ENCODE measurements at places on chromosomes 7 and 10. TPM values are rescaled to one million over a fixed set of nuclear protein-coding genes. Genes with fewer than 3 reads are reported as not detected.
A peak's percentile ranks its signal among the peaks of the same experiment; 100 is the strongest.

- peak; percentile 24 for DNase-seq
Measured at GRCh38 chr7:102810916-102811315, 62.1 kb downstream of the FAM185A start.

GPNMB gene
- total RNA-seq = 177 TPM

- no peak for DNase-seq
Measured at GRCh38 chr10:96524741-96525140, 11.0 kb upstream of the TLL2 start.

GRCh38 chr7:112346381-112347060 is 103.7 kb upstream of the IFRD1 start:
- no peak for DNase-seq

BCL7B gene
- 20.0 TPM for total RNA-seq

GRCh38 chr10:58258977-58259692 is 8.6 kb downstream of the IPMK start:
- DNase-seq = no peak

DNA sequence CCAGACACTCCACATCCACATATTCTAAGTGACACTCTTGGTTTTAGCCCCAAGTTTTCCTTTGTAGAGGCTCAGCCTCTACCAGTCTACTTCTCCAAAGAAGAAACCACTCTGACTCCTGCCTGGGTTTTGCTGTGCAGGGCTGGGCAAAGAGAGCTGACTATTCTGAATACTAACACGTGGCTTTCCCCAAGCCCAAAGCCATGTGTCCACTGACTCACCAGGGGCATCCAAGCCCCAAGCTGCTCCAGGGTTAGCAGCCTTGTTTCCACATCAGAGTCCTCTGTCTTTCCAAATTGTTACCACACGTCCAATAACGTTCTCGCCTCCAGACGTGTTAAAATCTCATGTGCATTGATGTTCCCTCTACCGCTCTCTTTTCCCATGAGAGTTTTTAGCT is 8.7 kb downstream of the GALNTL5 start:
- no peak for DNase-seq

DNA sequence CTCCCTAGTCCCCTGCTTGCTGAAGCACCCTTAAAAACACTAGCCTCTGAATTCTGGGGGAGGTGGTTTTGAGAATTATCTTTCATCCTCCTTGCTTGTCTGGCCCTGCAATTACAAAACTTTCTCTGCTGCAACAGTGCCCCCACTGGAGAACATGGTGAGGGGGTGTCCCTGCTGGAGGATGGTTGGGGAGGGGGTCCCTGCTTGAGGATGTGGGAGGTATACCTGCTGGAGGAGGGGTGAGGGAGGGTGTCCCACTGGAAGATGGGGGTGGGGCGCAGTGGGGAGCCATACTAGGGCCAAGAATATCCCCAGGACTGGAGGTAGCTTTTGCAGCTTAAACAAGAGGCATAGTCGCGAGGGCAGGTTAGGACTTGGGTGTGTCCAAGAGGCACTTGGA is 3.2 kb upstream of the POLM start:
- DNase-seq = no peak

TRPV5 gene
- total RNA-seq = not detected

DNA sequence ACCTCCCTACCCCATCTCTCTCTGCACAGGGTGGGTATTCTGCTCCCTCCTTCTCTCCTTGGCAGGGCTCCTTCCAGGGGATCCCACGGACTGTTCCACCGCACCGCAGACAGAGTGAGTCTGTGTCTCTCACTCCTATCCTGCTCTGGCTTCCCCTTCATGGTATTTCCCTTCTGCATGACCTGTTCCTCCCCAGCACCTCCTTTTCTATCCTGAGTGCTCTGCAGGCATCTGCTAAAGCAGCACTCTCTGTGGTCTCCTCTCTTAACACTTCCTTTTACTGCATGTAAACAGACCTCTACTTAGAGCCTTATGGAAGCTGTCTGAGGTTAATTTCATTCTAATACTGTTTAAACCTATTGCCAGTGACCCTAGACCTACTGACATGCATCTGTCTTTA is 171.5 kb downstream of the CCSER2 start:
- peak; percentile 38 for DNase-seq

- no peak for DNase-seq
Measured at GRCh38 chr7:50533866-50534265, 31.3 kb downstream of the DDC start.

KIFBP gene
- total RNA-seq = 29.7 TPM

EPHB6 gene
- 4.3 TPM for total RNA-seq

- no peak for DNase-seq
Measured at GRCh38 chr7:17093461-17093860, 205.0 kb upstream of the AHR start.

GRCh38 chr10:78066728-78067430 is 33.2 kb downstream of the RPS24 start:
- no peak for DNase-seq

DNA sequence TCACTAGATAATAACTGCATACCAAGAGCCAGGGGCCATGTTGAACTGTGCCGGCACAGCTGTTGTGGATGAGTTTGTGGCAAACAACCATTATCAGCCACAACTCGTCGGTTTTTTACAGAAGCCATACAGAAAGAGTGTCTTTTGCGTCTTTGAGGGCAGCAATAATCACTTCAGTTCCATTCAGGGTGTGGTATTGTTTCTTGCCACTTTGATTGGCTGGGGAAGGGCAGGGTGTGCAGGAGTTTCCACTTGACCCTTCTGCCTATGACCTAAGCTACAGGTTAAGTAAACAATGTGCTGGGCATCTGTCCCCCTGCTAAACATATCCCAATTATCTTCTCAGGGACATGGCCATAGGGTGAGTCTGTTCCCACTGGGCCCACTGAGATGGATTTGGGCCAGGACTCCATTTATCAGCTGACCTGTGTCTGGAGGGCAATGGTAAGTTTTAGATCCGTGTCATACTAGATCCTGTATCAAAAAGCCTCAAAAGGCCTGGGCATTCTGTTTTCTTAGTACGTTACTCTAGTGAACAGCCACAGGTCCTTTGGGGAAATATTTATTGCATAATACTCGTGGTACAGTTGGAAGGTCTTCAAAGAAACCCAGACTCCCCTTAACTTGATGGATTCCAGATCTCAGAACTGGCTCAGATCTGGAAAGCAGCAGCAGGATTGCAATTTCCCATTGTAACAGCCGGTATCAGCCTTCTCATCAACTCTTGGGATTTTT is 15.9 kb downstream of the ZNF3 start:
- peak; percentile 91 for DNase-seq

DNA sequence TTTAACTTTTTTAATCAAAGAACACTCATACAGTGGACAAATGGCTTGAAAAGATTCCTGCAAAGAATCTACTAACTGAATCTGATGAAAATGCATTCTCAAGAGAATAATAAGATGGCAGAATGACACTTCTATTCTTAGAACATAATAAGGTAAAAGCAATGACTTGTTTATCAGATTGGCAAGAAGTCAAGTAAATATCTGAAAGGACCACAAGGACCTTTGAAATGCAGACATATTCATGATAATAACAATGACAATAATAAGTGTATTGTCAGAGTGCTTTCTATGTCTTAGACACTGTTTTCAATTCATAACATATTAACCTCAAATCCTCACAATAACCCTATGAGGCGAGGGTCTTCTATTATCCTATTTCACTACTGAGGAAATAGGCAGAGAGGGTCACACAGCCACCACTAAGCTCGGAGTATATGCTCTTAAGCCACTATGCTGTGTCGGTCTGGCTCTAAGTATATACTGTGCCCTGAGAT is 10.6 kb downstream of the HACD1 start:
- no peak for DNase-seq

DNA sequence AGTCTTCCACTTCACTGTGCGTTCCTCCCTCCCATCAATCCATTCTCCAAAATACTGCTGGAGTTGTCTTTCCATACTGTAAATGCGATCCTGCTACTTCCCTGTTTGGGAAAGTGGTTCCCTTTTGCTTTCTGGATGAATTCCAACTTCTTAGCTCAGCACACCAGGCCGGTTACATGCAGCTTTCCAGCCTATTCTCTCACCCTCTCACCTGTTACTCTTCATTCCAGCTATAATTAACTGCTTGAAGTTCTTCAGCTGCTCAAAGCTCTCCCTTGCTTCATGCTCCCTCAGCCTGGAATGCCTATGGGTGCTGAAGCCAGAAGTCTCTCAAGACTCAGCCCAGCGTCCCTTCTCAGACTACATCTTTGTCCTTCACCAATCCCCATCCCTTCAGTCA is 6.0 kb upstream of the ZNRF2 start:
- no peak for DNase-seq

PNLIPRP2 gene
- total RNA-seq = not detected

- DNase-seq = no peak
Measured at GRCh38 chr10:91071786-91072185, 148.7 kb upstream of the PCGF5 start.

GRCh38 chr7:2316578-2316977 is 2.3 kb upstream of the SNX8 start:
- DNase-seq = no peak

ITGB8 gene
- 100 TPM for total RNA-seq

DNA sequence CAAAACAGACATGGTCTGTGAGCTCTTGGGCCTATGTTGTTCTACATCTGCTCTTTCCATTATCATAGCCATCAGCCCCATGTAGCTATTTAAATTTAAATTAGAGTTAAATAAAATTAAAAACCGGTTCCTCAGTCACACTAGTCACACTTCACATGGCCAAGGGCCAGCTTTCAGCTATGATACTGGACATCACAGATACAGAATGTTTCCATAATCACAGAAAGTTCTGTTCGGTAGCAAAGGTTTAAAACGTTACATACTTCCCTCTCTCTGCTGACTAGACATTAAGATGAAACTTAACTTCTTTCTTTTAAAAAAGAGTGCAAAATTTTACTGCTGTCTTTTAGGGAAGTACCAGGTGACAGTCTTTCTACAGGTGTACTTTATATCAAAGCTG is 43.0 kb downstream of the SRPK2 start:
- DNase-seq = no peak

Measured in fibroblast of lung (primary cell).